ENCODE measurements at places on chromosomes 7 and 10.
A peak's percentile ranks its signal among the peaks of the same experiment; 100 is the strongest.

GRCh38 chr7:104225451-104225850, 17.6 kb upstream of the ORC5 start:
- no peak for DNase-seq

DNA sequence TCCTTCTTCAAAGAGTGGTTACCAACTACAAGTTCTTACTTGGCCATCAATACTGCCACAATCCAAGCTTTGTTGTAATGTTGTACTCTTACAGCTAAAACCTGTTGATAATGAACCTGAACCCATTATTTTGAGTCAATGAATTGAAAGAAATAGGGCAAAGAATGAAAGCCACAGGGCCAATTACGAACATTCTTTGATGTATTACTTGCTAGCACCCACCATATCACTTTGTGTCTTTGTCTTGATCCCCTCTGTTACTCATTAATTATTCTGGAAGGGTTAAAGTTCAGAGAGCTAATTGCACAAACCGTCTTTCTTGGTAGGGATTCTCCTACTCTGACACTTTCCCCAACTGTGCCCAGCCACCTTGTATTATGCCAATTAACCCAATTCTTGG, 53.2 kb upstream of the TFEC start:
- no peak for DNase-seq

DNA sequence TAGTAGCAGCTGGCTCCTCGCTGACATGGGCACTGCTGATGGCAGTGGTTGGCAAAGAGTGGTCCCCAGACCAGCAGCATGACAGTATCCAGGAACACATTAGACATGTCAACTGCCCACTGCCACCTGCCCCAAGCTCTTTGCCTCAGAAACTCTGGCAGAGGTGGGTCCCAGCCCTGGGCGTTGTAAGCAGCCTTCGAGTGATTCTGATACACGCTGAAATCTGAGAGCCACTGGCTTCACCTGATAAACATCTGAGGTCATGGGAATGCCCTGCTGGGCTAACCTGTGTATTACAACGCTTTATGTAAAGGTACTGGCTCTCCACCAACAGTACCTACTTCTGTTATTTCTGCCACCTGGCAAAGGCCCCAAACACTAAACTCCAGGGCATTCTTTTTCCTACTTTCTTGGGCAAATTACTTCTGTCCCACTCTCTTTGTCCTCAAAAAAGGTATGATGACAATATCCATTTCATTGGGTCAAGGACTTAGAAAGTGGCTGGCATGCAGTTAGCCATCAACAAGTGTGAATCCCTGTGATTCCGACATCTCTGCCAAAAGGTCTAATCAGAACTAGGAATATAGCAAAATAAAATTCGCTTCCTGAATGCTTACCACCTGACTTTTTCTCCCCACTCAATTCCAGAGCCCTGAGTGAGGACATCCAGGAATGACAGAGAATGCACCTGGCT, 9.2 kb downstream of the SGMS1 start:
- DNase-seq: peak; percentile 62

DNA sequence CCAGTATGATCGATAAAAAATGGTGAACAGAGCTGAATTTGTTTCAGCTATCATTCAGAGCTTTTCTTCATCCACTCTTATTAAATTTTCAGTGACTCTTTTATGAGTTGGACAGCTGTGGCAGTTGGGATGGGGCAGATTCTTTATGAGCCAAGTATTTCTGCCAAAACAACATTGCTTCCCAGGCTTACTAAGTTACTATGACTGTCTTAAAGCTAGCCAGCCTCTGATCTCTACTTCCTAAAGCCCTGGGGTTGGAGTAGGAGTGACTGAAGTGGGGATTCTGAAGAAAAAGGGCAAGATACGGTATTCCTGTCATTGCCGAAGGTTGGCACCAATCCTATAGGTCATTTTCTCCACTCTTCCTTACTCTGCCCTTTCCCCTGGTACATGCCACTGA, 12.7 kb downstream of the RPP30 start:
- DNase-seq: no peak

DNA sequence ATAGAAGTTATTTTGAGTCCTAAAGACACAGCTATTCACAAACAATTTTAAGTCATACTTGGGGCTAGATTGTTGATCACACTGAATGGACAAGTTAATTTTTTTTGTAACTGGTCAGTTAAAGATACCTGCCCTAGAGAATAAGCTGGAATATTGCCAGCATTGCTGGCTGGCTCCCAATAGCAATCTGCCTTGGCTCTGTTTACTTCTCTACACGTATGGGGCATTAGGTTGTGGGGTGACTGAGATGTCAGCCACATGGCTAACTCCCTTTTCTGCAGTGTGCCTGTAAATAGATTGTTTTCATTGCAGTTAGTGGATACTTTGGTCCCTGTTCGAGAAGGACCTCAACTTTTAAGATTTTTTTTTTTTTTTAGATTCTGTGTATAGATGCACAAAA, 128.2 kb downstream of the SEMA3E start:
- DNase-seq: no peak

DNA sequence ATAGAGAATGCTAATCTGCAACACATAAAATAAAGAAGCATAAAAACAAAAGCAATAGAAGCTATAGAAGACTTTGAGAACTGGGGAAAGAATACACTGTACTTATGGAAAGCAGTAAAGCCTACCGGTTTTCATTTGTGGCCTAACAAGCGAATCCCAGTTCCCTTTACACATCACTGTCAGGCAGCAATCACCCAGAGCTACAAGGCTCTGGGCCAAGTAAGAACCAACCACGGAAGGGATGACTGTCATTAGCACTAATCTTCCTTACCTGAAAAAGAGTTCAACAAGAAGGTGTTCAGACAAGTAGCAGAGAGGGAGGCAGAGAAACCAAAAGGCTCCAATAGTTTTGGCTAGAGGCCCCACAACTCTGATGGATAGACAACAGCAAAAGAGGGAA, 15.0 kb downstream of the CCDC6 start:
- no peak for DNase-seq

GRCh38 chr10:69409968-69410367, 6.8 kb downstream of the TACR2 start:
- DNase-seq: no peak

DNA sequence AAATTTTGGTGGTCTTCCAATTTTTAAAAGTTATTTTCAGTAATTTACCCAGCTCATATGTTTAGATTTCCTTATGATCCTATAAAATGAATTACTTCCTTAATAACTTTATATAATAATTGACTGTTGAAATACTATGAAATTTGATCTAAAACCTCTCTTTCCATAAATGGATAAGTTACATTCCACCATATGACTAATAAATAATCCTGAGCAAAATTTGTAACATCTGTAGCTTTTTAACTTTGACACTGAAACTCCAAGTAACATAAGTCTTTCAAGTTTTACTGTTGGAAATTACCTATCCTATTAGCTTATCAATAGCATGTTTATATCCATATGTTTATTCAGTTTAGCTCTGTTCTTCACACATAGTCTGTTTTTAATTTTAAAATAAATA, 85.3 kb downstream of the HECTD2 start:
- DNase-seq: no peak

DNA sequence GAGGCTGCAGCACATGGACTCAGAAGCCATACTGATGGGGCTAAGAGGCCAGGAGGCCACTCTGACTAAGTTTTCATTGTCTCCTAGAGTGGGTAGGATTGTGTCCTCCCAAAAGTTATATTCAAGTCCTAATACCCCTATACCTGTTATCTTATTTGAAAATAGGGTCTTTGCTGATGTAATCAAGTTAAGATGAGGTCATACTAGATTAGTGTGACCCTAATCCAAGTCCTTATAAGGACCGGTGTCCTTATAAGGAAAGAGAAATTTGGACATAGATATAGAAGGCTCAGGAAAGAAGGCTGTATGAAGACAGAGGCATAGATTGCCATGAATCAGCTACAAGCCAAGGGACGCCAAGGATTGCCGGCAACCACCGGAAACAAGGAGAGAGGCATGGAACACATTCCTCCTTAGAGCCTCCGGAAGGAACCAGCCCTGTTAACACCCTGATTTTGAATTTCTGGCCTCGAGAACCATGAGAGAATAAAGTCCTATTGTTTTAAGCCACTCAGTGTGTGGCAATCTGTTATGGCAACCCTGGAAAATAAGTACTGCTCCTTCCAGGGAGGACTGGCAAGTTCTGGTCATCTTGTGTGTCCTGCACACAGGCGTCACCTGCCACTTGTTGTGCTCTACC, 157.0 kb downstream of the EMX2 start:
- DNase-seq: no peak

DNA sequence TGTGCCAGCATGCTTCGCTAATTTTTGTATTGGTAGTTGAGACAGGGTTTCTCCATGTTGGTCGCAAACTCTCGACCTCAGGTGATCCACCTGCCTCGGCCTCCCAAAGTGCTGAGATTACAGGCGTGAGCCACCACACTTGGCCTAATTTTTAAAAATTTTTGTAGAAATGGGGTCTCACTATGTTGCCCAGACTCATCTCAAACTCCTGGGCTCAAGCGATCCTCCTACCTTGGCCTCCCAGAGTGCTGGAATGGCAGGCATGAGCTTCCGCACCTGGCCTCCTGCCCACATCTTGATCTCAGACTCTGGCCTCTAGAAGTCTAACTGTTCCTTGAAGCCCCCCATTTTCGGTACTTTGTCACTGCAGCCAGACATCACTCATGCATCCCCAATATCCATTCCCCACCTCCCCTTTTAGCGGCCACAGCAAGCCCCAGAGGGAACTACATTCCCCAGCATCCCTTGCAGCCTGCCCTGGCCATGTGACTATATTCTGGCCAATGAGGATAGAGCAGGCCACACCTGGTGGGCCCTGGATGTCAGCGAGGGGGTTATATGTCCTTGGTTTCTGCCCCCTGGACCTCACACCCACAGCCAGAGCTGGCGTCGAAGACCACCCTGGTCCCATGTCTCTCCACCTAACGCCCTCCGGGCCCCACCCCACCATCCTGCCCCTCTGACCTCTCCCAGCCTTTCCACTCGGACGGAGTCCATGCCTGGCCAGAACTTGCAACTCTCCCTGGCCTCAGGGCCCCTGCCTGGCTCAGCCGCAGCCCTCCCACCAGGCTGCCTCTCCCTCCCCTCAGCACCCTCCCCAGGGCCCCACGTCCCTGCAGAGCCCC, 33.8 kb downstream of the MICALL2 start:
- DNase-seq: peak; percentile 52

DNA sequence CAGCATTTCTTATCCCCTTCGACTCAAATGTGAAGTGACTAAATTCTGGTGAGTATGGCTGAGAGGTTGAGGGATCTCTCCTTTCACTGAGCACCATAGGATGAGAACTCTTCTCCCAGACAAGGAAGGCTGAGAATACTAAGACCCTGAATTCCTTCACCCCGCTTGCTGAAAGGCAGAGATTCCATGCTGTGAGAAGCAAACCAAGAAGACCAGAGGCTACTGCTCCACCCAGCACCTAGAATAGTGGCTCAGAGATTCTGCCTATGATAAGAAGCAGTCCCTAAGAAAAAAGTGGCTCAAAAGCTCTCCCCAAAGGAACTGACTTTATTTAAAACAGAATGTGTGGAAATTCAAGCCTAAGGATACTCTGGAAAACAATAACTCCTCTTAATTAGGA, 26.7 kb upstream of the WNT2 start:
- DNase-seq: peak; percentile 18

DNA sequence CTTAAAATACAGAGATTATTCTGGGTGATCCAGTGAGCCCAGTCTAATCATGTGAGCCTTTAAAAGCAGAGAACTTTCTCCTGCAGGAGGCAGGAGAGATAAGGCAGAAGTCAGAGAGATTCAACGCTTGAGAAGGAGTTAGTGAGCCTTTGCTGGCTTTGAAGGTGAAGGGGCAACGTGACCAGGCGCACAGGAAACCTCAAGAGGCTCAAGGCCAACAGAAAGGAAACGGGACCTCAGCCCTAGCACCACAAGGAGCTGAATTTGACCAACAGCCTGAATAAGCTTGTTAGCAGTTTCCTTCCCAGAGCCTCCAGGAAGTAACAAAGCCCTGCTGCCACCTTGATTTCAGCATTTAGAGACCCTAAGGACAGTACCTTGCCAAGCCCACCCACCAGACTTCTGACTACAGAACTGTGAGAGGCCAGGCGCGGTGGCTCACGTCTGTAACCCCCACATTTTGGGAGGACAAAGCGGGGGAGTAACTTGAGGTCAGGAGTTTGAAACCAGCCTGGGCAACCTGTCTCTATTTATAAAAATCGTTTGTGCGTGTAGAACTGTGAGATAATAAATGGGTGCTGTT, 87.3 kb upstream of the KAT6B start:
- peak; percentile 35 for DNase-seq

DNA sequence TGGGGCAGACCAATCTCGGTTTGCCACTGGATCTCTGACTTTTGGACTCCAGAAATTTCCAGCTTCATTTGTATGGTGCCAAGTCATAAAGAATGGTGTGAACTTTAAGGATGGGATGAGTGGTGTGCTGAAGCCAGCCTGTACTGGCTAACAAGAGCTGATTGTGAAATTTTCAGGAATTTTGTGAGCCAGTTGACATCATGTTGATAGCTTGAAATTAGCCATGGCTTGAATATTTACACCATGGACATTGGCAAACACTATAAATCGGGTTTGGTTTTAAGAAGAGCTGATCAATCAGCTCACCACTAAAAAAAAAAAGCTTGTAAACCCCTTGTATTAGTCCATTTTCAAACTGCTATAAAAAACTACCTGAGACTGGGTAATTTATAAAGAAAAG, 14.1 kb upstream of the MYH16 start:
- DNase-seq: no peak

GRCh38 chr10:34766811-34767494, 48.1 kb downstream of the PARD3 start:
- DNase-seq: peak; percentile 51

- no peak for DNase-seq
Observed at GRCh38 chr7:29053105-29053872, 93.0 kb downstream of the CPVL start.

DNA sequence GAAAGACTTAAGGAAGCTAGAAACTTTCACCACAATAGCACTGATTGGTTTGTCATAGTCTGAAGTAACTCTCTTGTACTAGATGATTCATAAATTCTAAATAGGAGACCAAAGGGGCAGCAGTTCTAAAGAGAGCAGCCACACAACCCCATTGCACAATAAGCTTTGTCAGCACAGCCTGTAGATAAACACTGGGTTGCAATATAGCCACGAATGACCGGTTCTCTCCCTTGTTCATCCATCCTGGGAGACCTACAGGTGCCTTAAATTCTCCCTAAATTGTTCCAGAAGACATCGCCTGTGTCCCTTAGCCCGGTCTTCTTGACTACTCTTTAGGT, 167.0 kb downstream of the SNX13 start:
- no peak for DNase-seq

- DNase-seq: no peak
Observed at GRCh38 chr10:127571386-127571785, 22.3 kb downstream of the NPS start.

DNA sequence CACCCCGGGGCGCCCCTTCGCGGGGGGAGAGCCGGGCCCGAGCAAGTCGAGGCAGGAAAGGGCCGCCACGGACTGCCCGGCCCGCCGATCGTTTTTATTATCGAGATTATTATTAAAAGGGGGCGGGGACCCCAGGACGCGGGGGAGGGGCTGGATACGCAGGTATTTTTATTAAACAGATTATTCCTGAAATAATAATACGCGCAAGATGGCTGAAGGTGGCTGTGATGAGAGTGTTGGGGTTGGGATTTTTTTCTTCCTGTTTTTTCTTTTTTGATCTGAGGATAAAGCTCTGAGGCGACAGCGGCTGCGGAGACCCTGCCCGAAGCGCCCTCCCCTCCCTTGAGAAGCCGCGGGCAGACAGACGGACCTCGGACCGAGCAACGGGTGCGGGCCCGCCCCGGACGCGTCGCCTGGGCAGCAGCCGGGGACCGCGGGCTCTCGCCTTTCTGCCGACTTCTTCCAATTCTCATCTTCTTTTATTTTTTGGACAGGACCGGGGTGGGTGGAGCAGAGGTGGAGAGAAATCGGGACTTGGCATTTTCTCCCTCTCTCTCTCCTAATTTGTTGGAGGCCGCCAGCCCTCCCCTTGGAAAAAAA, 1.4 kb upstream of the TRIM8 start:
- DNase-seq: peak; percentile 80

- DNase-seq: no peak
Observed at GRCh38 chr7:77687747-77688144, 8.5 kb upstream of the RSBN1L start.

Measured in ELF-1 (cell line).